ENCODE measurements at places on chromosomes 12 and 14.

DNA sequence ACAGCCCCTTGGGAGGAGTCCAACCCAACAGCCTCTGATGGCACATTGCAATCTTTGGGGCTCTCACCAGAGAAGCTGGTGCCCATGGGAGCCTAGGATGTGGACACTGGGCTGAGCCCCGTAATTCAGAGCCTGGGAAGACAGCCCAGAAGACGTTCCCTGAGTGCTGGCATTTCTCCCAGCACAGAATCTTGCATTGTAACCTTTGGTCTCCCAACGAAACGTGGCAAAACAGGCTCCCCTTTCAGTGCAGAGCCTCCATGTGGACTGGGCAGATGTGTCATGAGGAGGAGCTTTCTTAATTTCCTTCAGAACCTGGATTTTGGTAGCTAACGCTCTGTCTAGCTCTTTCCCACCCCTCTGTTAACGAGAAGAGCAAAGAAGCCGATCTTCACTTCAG, 26.3 kb downstream of the BATF start:
- DNase-seq = no peak

GRCh38 chr14:65650826-65651225, 238.3 kb downstream of the FUT8 start:
- DNase-seq = no peak

DNA sequence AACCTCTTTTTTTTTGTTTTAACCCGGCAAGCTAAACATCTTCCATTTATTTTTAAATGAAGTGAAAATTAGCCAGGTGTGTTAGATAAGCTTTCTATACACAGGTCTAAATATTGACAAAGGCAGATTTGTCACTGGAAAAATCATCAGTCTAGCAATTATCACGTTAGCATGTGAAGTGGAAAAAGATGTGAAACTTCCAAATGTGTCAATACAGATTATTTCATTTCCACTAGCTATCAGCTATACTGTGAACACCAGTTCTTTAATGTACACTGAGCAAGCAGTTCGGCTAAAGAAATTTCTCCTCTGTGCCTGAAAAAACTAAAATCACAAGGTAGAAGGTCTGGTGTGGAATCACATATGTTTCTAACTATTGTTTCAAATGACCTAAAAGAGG, 96.6 kb upstream of the G2E3 start:
- no peak for DNase-seq

GRCh38 chr12:104022786-104023185, 27.2 kb downstream of the GLT8D2 start:
- DNase-seq = no peak

GRCh38 chr14:87000081-87000480, 992.9 kb downstream of the GALC start:
- DNase-seq = no peak

- DNase-seq = no peak
These were observed 33.6 kb downstream of the SDR9C7 start for GRCh38 chr12:56900583-56900982.

DNA sequence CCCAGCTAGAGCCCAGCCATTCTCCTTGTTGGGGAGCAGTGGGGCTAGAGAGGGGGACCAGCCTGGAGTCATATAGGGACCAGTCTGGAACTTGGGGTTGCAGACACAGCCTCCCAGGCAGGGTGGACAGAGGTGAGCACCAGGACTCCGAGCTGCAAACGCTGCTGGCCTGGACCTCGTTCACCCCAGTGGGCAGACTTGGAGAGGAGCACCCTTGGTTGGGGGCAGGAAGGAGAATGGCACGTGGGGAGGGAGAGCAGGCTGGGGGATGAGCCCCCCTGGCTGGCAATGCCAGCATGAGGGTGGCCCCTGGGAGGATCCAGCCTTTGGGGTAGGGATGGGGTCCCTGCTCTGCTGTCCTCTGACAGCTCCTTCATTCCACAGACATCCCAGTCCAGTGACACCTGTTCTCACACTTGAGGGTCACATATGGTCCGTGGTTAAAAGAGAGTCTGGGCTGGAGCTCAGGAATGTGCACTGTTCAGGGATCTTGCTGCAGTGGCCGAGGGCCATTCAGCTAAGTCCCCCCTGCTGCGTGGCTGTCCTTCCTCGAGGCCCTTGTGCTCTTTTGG, 2.8 kb downstream of the LBHD2 start:
- DNase-seq = no peak

- no peak for DNase-seq
These were observed 10.9 kb upstream of the C14orf180 start for GRCh38 chr14:104568620-104569019.

- no peak for DNase-seq
These were observed 271.1 kb upstream of the CLEC14A start for GRCh38 chr14:38526826-38527501.

DNA sequence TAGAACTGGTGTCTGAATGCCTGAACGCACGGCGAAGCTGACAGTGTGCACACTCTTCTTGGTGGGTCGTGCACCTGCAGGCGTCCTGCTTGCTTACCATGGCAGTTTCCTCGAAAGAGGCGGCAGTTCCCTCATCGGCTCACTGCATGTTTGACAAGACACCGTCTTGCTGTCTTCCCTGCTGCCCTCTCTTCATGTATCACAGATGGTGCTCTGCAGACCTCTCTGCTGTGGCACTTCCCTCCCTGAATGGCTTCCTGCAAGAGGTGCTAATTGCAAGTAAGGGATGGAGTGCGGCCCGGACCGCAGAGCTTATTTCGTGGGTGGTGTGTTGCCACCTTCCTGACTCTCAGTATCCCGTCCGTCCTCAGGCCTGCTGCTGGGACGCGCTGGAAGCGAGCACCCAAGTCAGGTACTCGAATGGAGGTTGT, 156.7 kb upstream of the RTL1 start:
- no peak for DNase-seq

- no peak for DNase-seq
These were observed 111.5 kb downstream of the PAX9 start for GRCh38 chr14:36773136-36773540.

DNA sequence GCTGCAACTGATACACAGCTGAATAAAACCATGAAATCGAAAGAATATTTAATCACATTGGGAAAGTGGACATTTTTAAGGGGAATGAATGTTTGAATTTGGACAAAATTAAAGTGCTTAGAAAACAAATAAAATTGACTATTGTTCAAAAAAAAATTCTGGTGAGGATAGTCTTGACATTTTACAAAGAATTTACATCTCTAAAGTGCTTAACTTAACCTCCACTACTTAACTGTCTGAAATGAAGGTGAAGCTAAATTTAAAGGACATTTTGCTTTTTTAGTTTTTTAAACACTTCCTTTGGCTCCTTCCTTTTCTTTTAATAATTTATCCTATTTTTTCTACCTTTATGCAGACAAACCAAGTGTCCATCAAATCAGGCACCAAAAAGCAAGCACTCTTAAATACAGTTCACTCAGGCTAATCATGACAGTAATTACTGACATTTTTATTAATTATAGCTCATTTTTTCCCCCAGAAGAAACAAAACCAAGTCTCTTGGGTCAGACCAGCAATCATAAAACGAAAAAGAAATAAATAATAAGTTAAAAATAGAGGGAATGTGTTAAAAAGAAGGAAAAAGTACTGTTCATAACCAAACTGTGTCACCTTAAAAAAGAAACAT, 5.7 kb upstream of the CCND2 start:
- no peak for DNase-seq

GRCh38 chr14:100143523-100143922, 15.9 kb downstream of the DEGS2 start:
- no peak for DNase-seq

DNA sequence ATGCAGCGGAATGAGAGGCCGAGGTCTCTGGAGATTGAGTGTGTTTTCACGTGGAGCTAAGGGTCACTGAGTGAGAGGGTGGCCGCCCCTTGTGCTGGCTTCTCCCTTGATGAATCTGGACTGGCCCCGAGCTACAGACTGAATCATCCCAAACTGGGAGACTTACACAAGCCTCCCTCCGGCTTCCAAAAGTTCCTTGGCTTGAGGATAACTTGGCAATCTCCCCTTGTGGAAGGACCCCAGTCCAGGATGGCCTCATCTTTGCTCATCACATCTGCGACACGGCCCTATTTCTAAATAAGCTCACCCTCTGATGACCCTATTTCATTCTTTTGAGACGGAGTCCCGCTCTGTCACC, 41.5 kb upstream of the FBRSL1 start:
- no peak for DNase-seq

- no peak for DNase-seq
These were observed 100.1 kb downstream of the HEATR5A start for GRCh38 chr14:31320216-31320615.

- no peak for DNase-seq
These were observed 42.0 kb upstream of the ATP2B1 start for GRCh38 chr12:89750389-89751351.

- no peak for DNase-seq
These were observed 68.9 kb upstream of the DYRK2 start for GRCh38 chr12:67579662-67580003.
